Stimulated activated CD4-positive, alpha-beta T cell treated with anti-CD3 and anti-CD28 coated beads, TNF-alpha, amount 100 ng/mL, for 1 hour (primary cell): ENCODE measurements at places on chromosomes 7 and 10.

- no peak for DNase-seq
Measured at GRCh38 chr10:42977032-42977416, 99.8 kb upstream of the RET start.

- DNase-seq: no peak
Measured at GRCh38 chr10:90887555-90887954, 15.8 kb downstream of the RPP30 start.

DNA sequence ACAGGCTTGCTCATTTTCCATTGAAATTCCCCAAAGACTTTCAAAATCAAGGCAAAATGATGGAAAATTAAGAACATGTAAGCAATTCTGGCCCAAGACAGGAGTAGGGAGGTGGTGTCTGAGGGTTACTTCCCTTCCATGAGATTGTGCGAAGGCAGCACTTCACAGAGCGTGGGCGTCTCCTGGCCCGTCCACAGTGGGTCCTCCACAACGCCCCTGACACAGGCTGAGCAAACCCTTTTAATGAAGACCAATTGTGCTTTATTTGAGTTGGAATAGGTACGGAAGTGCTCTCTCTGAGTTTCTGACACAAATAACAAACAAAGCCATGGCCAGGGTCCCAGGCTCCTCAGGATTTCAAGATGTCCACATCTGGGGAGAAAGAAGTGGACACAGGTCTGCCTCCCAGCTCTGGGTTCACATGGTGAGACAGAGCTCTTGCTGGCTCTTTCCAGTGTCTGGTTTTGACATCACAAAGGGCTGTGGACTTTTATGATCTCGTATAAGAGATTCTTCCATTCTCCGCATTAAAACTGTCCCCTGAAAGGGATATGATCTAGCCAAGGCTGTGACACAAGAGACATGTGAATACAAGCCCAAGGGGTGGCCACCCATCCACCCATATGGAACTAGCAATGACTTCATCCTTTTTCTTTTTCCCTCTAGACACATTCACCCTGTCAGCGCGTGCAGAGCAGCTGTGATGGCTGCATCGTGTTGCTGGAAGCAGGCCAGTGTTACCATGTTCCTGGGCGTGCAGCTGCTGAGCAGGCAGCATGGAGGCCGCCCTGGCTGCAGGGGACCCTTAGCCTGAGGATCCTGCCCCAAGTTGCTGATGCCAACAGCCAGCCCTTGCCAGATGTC, 145.6 kb downstream of the ADAM12 start:
- DNase-seq: no peak

DNA sequence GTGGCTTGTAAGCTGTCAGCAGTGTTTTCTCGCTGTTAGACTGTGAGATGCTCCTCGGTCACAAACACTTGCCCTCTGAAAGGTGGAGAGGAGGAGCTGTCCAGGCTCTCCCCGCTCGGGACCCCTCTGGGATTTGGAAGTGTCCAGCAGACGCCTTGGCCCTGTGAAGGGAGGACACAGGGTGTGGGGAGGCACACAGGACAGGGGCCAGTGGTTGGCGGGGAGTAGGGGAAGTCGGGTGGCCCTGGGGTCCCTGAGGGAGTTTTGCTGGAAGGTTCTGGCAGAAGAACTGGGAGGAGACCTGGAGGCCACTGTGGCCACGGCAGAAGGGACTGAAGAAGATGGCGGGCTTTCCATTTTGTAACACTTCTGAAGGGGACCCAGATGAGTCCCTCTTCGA, 47.2 kb upstream of the DPYSL4 start:
- DNase-seq: no peak

DNA sequence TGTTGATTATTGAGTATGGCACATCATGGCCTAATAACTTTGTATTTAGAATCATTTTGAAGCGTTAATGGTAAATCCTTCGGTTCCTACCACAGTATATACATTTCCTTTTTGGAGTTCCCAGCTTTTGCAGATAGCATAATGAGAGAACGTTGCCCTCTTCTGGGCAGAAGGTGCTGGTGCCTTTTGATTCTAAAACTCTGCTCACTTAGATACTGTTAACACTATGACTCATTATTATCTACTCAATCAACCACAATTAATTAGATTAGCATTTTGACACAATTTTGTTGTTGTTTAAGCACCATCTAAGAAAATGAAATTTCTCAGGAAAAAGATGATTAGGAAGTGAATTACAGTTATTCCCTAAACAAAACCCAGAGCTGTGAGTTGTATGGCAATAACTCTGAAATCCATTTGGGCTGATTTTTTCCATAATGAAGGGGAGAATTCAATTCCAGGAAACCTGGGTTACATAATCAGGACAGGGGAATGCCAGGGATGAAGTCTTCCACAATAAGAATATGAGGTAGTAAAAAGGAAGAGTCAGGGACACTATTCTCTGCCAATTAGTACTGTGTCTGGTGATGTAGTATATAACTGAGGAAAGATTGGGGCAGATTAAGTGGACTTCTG, 11.5 kb upstream of the DLD start:
- no peak for DNase-seq
